ENCODE measurements at places on chromosomes 3 and 15.

DNA sequence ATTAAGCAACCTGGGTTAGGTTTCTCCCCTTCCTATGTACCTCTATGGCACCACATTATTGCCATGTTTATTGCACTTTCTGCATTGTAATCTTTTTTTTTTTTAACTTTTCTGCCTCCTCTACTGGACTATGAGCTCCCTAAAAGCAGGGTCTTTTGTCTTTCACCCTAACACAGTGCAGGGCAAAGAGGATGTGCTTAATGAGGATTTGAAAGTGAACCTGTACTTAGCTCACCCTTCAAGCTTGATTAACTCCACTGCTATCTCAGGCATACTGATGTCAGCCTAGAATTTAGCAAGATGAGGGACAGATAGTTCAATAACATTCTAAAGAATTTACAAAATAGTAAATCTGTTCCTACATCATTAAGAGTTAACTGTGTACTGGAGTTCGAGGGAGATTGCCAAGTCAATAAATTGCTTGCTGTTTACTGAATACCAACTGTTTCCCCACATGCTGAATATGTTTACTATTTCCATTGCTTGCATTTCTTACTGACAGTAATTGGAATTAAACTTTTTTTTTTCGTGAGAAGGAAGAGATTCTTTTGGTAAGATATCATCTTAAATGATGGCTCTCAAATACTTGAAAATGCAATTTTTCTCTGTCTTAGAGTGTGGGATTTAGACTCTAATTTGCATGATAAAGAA, 15.7 kb upstream of the PPARG start:
- DNase-seq = no peak

DNA sequence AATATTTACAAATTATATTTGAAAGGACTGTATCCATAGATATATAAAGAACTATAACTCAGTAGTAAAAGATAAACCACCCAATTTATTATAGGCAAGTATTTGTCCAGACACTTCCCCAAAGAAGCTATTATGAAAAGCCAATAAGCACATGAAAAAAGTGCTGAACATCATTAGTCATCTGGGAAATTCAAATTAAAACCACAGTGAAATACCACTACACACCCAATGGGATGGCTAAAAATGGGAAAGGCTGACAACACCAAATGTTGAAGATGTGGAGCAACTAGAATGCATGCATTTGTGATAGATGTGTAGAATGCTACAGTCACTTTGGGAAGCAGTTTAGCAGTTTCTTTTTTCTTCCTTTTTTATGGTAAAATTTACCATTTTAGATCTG, 147.0 kb downstream of the PDE8A start:
- no peak for DNase-seq

DNA sequence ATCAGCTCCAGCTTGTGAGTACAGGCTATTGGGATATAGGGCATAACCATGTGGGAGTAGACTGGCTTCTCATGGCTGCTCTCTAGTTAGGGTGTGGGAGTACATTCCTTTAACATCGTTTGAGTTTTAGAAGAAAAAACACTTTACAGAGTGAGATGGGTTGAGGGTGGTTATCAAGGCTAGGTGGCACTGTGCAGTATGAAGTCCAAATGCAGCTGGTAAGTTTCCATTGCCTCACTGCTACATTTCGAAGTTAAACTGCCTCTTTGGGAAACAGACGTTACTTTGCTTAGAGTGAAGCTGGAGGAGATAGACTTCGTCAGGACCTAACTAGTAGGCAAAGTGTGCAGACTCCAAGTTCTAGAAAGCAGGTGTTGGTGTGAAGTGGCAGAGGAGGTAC, 192.4 kb downstream of the SQOR start:
- no peak for DNase-seq

DNA sequence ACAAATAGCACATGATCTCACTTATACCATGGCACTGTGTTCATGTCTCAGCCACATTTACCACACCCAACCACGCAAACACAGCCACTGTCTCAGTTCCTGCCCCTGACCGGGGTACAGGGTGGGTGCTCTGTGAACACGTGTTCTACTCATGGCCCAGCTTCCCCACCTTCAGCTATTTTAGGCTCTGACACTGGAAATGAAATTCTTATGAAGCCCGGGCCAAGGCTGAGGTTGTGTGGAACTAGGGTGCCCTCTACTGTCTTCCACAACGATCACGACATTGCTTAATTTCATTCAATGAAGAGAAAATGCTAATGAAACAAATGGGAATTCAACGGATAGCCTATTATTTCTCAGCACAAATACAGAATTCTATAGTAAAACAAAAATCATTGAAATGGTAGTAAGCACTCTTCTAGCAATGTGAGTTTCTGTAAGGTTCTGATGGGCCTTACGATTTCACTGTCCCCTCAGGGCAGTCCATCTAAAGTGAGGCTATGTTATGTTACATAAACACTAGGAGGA, 2.1 kb upstream of the GABRA5 start:
- DNase-seq = peak; percentile 48

- DNase-seq = no peak
Measured at GRCh38 chr3:27528791-27529190, 44.6 kb upstream of the SLC4A7 start.

- DNase-seq = no peak
Measured at GRCh38 chr15:85764649-85765277, 30.0 kb downstream of the KLHL25 start.

DNA sequence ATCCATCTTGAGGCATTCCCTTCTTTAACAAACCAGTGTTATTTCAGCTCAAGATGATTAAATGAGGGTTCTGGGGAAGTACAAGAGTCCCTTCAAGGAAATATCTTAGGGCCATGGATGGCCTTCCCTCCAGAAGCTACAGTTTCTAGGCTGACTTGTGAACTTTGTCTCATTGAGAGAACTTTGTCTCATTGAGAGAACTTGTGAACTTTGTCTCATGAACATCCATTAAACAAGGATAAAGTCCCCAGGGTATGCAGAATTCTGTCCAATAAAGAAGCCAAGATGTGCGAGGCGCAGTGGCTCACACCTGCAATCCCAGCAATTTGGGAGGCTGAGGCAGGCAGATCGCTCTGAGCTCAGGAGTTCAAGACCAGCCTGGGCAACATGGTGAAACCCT, 341.5 kb downstream of the THSD4 start:
- DNase-seq = no peak

- DNase-seq = no peak
Measured at GRCh38 chr3:127851899-127852298, 29.6 kb upstream of the MGLL start.

- no peak for DNase-seq
Measured at GRCh38 chr3:128854475-128854874, 24.9 kb upstream of the ACAD9 start.

DNA sequence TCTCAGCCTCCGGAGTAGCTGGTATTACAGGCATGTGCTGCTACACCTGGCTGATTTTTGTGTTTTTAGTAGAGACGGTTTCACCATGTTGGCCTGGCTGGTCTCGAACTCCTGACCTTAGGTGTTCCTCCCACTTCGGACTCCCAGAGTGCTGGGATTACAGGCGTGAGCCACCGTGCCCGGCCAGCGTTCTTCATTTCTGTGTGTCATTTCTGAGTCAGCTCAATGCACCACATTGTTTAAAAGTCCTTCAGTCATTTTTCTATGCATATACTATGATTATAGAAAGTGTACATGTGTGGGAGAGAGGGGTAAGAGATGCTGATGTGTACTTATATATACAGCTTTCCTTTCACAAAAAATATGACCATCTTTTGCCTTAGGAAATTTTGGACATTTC, 2.1 kb downstream of the QTRT2 start:
- no peak for DNase-seq

- DNase-seq = no peak
Measured at GRCh38 chr15:62649793-62650420, 392.6 kb upstream of the TPM1 start.

DNA sequence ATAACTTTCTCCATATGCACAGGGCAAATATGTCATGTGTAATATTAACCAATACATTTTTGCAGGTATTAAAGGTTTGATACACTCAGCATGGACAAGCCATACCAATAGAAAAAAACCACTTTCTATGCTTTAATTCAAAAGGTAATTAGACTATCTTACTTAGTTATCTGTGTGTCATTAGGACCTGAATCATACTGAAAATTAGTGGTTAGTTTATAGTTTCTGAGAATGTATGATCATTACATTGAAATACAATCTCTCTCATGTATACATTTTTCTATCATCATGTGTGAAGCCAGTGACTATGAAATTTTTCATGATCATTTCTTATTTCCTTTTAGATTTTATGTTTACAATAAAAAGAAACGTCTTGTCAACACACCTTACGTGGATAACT, 16.3 kb downstream of the RPS27L start:
- DNase-seq = no peak

- DNase-seq = no peak
Measured at GRCh38 chr3:114660808-114661207, 367.0 kb downstream of the TIGIT start.

GRCh38 chr3:183161552-183162336, 790 bp downstream of the LAMP3 start:
- peak; percentile 55 for DNase-seq

- DNase-seq = no peak
Measured at GRCh38 chr15:63364399-63365272, 17.0 kb downstream of the CA12 start.

DNA sequence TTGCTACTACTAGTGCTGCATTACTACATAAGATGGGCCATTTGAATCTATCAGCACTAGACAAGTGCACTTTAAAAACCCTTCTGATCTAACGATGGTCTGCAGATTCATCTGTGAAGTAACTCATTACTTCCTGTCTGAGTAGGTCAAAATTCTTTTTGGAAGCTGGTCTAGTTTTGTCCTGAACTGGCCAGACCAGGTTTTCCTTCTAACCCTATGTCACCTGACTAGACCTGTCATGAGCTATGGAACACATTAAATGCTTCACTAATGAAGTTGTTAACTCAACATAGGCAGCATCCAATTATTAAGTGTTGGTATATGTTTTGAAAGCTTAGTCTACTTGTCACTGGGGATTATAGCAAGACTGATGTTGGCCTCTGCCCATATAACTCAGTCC, 10.1 kb upstream of the RBM5 start:
- no peak for DNase-seq

GRCh38 chr3:30199096-30199759, 407.2 kb upstream of the TGFBR2 start:
- DNase-seq = peak; percentile 23

DNA sequence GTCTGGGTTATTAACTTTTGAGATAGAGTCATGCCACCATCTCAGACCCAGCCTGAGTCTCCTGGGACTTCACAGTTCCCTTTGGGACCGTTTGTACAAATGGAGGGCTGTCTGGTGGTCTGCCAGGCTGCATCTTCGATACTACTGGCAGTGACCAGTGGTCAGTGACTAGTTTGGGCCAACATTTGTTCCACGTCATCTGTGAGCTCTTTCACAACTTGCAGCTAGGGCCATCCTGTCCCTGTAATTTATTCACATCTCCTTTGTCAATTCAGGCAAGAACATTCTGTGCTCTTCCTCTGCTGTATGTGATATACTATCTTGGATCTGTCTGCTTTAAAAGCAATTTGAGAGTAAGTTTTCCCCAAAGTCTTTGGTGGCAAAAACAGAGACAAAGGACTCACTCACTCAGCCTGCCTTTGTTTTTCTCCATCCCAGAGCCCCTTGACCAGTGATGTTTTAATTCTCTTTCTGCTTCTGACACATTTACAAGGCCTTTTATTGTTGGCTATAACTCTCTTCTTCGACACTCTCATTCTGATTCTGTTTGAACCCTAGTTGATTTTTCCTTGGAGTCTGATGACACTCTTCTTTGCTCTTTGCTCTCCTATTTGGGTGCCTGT, 353.4 kb downstream of the EPHB1 start:
- no peak for DNase-seq

DNA sequence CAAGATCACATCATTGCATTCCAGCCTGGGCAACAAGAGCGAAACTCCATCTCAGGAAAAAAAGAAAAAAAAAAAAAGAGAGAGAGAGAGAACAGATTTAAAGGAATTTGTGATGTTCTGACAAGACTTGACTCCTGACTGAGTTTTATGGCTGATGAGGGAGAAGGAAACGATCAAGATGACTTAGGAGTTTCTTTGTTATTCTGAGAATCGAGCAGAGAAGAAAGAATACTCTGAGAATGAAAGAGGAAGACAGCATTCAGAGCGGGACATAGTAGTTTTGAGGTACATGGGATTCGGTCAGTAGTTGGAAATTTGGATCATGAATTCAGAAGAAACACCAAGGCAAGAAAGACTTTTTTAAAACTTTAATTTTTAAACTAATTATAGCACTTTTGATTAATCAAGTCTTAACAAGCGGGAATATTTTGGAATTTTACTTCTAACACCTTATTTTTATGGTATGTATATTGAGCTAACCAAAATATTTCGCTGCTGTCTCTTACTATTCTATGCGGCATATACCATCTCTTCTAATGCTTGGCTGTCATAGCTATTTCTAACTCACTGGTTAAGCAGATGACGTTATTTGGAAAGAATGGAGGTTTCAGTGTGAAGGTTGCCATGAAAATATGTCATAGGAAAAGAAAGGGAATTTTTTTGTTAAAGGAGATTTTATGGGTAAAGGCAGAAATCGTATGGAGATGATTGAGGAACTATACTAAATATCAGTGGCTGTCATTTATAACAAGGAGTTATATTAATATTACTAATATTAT, 644.1 kb downstream of the RBMS3 start:
- DNase-seq = no peak

DNA sequence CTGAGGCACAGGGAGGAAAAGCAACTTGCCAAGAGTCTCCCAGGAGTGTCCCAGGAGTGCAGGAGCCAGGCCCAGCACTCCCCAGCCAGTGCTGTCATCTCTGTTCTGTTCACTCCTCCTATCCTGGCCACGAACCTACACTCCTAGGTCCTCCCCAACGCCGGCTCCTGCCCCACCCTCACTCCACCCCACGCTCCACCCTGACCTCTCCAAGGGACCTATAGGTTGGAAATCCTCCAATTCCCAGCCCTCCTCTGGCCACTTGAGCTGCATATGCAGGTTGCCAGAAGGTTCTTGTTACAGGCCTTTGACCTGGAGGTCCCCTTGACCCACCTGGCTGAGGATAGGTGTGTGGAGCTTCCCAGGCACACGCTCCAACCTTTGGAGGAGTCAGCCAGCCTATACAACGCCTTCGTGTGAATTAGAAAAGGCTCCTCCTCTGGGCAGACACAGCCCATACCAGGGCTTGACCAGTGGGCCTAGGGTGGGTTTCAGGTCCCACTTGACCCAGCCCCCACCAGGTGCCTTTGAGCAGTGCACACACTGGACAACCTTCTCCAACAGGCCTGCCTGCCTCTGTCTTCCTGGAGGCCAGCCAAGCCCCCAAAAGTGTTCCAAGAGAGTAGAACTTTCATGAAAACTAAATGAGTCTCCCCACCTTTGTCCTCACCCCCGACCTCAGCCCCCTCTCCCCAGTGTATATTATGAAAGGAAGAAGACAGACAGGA, 167.2 kb upstream of the TLE3 start:
- DNase-seq = no peak

GRCh38 chr15:65525622-65526021, 4.6 kb upstream of the HACD3 start:
- no peak for DNase-seq

DNA sequence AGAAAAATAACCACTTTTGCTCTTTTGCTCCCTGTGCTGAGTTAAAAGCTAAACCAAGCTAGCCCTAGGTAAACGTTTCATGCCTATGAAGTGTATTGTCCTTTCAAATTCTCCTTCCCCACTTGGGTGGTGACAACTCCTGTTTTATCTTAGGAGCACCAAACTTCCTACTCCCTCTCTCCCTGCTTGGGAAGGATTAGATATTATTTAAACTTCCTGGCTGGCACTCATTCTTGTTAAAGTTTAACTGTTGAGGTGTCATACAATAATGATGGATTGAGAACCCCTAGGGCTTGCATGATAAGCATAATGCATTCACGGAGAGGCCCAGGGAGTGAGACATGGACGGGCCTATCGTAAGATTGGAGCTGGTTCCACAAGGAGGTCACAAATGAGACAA, 29.5 kb downstream of the B4GALT4 start:
- no peak for DNase-seq

GRCh38 chr15:58260725-58261267, 122.6 kb downstream of the AQP9 start:
- DNase-seq = no peak
